ENCODE measurements at places on chromosomes 12 and 14.

GRCh38 chr12:94736004-94736403 is 85.6 kb upstream of the TMCC3 start:
- no peak for DNase-seq

GRCh38 chr12:21715386-21715785 is 57.7 kb upstream of the LDHB start:
- no peak for DNase-seq

DNA sequence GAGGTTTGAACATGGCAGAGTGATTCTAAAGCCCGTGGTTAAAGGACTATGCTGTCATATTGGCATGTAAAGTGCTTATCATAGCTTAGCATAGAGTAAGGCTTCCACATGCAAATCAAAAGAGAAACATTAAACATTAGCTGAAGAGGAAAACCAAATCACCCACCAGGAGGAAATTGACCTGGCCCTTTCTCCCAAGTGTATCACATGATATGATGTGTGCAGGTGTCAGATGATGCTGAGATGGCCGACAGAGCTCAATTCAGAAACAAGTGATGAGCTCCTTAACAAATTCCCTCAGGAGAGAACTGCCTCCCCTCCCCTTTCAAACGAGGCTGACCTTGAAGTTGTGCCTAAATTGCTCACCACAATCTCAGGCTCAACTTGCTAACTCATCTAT is 217.1 kb upstream of the BTG1 start:
- DNase-seq, result no peak

GRCh38 chr12:45725631-45726602 is 3.6 kb upstream of the ARID2 start:
- peak; percentile 43 for DNase-seq

DNA sequence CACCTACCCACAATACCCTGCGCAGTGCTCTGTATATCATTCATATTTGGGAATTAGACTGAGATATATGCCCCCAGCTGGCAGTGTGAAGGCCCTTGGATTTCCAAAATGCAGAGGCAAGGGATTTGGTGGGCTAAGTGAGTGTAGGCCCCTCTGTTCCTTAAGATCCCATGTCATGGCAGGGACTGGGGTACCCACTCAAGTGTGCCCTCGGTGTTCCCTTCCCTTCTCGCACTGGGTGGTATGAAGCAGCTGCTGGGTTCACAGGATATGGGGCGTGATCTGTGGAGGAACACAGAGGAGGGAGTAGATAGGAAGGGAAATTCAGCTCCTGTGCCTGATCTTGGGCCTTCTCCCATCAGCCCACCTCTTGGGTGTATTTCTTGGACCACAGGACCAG is 63.1 kb upstream of the VASH1 start:
- DNase-seq, result no peak

DNA sequence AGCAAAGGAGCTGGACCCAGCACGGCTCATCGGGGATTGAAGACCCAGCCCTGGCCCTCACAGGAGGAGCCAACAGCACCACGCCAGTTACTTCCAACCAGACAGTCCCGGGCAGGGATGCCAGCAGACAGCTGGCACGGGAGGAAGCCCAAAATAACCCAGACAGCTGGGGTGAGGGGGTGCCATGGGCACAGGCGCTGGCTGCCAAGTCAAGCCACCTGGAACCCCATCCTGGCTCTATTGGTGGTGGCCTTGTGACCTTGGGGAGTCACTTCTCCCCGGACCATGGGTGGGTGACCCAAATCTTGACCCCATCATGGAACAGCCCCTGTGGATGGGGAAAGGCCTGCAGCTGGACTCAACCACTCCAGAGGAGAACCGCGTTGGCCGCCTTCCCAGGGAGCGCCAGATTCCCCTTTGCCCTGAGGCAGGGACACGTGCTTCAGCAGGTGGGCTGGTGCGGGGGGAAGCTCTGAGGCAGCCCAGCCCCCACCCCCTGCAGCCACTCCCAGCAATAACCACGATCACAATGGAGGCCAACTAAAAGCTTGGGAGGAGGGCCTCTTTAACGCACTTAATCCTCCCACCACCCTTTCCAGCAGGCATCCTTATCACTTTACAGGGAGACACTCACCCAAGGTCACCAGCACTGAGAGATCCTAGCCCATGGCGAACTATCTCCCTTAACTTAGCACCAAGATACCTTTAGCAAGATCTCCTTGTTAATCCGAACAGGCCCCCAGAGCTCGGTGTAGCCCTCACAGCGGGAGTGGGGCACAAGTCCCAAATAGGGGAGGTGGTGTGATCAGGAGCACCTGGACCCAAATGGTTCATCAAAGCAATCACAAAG is 4.7 kb upstream of the RHOF start:
- no peak for DNase-seq

DNA sequence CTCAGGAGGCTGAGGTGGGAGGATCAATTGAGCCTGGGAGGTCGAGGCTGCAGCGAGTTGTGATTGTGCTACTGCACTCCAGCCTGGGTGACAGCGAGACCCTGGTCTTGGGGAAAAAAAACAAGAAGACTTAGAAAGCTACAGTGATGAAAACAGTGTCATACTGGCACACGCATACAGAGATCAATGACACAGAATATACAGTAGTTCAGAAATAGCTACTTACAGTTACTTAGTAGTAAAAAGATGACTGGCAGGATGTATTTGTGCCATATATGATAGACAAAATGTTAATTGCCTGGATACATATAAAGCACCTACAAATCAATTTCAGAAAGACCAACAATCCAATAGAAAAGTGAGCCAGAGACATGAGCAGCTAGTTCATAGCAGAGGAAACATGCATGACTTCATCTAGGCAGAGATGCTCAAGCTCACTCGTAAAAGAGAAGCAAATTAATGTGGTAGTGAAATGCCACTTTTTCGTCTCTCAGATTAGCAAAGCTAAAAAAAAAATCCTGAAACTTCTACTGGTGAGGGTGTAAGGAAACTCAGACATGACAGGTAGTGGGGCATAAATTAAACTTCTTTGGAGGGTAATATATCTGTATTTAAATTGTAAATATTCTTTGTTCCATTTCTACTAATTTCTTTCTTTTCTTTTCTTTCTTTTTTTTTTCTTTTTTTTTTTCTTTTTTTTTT is 2.5 kb upstream of the ALDH2 start:
- no peak for DNase-seq
